ENCODE measurements at places on chromosomes 2 and 18.
A peak's percentile ranks its signal among the peaks of the same experiment; 100 is the strongest.

DNA sequence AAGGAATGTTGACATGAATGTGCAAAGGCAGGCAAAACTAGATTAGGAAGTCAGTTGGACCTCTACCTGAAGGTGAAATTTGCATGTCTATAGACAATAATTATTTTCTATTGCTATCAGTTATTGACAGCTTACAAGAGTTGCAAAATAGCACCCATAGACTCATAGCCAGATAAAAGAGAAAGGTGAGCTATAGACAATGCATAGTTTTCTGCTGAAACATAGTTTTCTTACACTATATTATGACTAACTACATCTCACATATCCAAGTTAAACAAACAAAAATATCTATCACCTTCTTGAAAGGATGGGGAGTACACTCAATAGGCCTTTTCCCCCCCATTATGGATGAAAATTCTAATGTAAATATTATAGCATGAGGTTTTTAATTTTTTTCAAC, 305.0 kb downstream of the PTH2R start:
- no peak for DNase-seq

DNA sequence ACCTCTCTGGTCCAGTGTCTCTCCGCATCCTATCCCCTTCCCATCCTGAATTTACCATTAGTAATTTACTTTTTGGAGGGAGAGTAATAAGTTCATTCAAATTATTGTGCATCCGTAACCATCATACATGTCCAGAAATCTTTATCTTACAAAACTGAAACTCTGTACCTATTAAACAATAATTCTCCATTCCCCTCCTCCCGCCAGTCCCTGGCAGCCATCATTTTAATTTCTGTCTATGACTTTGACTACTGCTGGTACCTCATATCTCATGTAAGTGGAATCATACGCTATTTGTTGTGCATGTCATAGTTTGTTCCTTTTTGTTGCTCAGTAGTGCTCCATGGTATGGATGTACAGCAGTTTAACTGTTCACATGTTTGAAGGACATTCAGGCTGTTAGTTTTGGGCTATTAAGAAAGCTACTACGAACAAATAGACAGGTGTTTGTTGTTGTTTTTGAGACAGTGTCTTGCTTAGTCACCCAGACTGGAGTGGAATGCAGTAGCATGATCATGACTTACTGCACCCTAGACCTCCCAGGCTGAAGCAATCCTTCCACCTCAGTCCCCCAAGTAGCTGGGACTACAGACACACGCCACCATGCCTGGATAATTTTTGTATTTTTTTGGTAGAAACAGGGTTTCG, 2.0 kb downstream of the LIMS1 start:
- DNase-seq = no peak

- no peak for DNase-seq
Observed at GRCh38 chr18:11663439-11664029, 25.5 kb upstream of the GNAL start.

DNA sequence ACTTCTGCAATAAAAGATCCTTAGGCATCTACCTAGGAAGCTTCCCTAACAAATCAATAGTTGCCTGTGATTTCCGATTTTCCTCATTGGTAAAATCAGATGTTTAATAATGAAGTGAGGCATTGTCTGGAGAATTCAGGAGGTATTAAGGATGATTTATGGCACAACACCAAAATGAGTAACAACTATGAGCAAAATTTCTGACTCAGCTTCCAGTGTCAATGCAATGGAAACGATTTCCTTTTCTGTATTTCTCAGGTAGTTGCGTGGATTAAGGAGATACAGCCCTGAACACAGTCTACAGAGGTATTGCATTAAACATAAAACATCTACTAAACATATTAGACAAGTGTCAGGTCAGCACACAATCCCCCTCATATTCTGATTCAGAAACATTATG, 99.5 kb downstream of the EPB41L3 start:
- DNase-seq = no peak

DNA sequence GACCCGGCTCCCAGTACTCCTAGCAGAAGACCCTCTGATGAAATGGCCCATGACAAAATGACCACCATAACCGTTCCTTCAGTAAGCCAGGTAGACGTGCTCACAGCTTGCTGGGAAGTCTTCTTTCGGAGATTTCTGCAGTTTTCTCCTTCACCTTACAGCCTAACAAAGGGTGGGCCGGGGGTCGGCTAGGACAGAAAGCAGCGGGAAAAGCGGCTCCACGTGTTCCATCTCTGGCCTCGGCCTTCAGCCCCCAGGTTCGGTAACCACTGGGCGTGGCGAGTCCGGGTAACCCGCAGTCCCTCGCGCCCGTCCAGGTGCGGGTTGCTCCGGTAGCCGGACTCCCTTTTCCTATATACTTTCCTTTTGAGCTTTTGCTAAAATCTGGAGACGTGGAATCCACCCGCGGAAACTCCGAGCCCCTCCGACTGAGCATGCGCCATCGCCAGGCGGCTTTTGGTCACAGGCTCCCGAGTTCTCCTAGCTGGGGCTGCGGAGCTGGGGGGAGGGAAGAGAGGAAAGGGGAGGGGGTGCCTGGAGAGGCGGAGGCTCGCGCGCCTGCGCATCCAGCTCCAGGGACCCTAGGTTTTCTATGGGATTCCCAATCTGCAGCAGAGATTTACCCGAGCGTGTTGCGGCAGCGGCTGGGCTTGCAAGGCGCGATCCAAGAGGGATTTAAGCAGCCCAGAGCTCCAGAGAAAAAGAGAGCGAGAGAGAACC, at the start of gene VSNL1:
Gene VSNL1 (plus strand): TSS at position 604 of the 720 bp plus-strand sequence. CDS start 51,379 bp downstream, outside the sequence.
- peak; percentile 99 for DNase-seq

GRCh38 chr18:36672437-36673344, 156.1 kb downstream of the TPGS2 start:
- DNase-seq = peak; percentile 16

GRCh38 chr2:197994751-197995150, 190.4 kb downstream of the PLCL1 start:
- DNase-seq = no peak

- DNase-seq = no peak
Observed at GRCh38 chr2:113979191-113980128, 89.6 kb downstream of the ACTR3 start.

DNA sequence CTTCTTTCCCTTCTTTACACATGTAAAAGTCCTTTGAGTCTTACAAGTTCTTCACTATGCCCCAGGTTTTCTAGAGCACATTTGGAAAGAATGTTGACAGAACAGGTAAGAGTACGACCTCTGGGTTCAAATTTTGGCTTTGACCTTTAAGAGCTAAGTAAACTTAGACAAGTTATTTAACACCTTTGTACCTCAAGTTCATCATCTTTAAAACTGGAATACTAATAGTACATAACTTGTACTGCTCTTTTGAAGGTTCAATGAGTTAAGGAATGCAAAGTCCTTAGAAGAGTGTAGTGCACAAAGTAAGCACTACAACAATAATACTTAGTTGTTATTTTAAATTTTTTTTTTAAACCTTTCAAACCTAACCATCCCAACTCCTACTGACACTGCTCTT, 156.6 kb downstream of the TMEFF2 start:
- no peak for DNase-seq

- no peak for DNase-seq
Observed at GRCh38 chr2:232779465-232779864, 3.1 kb upstream of the KCNJ13 start.

- no peak for DNase-seq
Observed at GRCh38 chr2:168530982-168531622, 75.0 kb downstream of the CERS6 start.

DNA sequence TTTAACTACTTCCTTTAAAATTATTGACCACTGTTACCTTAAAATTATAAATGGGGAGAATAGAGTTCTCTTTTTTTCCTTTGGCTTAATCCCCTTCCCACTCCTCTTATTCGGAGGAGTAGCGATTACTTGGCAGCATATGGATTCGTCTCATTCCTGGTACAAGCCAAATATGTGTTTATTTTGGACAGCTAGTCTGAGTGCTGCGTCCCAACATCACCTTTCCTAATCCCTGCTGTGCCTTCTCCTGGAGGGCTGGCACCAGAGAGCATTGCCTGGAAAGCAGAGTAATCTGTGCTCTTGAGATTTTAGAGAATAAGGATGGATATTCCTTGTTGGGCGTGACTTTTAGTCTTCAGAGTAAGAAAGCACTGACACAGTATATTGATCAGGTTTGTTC, 185.6 kb downstream of the AGAP1 start:
- DNase-seq = peak; percentile 68

DNA sequence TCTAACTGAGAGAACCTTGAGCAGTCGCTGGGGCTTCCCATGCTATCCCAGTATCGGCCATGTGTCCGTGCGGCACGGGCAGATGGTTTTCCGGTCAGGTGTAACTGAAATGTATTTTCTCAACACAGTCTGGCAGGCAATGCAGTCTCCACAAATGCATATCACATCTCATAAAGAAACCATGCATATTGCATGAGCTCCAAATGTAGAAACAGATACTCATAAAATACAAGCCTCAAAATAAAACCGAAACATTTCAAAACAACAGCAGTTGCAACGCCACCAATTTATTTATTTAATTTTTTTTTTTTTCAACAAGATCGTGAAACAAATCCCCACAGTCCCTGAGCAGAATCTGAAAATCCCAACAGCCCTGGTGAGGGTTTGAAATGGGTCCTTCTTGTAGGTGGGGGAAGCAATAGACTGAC, 299.4 kb downstream of the LPIN1 start:
- peak; percentile 57 for DNase-seq

DNA sequence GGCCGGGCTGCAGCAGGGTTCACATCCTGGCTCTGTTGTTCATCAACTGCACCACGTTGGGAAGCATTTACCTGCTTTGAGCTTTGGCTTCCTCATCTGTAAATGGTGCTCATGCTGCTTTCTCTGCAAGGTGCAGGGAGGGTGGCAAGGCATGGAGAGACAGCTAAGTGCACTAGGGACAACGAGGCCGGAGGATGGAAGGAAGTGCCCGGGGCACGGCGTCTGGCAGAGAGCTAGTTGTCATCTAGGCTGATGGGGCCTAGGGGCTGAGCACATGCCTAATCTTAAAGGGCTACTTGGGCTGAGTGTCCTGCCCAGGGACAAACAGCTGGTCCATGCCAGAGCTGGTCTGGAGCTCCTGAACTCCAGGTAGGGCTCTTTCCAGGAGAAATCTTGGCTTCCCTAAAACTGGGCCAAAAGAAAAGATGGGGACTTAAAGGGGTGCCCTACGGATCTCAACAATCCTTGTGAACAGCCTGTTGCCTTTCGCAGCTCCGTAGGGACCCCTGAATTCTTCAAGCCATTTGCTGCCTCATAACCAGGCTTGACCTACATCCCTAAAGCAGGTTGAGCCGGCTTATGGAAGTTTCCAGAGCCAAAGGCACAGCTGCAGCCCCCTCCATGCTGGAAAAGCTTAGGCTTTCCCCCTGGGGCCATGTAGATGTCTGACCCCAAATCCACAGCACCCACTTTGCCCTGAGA, 130.8 kb downstream of the SMAD7 start:
- DNase-seq = no peak

- no peak for DNase-seq
Observed at GRCh38 chr18:9969247-9969646, 55.4 kb downstream of the VAPA start.

DNA sequence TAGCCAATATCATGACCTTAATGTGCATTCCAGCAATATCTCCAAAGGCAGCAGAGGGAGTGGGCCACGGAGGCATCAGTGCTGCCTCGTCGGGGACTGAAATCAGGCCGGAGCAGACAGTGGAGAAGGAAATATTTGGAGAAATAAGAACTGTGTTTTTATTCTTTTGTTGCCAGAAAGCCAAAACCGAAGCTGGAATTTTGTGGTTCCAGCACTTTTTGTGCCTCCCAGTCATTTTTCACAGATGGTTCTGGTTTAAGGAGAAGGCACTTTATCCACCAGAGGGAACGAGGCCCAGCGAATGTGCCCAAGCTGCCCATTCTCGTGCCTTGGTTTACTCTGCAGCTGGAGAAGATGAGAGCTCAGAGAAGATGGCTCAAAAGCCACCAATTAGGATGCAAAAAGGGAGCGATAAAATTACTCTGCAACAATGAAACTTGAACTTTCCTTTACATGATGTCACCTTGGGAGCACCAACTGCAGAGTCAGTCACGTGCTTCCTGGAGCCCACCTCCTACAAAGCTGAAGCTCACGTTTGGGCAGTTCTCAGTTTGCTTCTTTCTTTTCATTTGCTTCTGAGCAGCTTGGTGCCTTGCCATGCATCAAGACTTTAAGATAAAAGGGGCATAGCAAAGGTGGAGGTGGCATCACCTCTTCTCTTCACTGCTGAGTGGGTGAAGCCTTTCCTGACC, 288.7 kb downstream of the LPIN1 start:
- DNase-seq = no peak

DNA sequence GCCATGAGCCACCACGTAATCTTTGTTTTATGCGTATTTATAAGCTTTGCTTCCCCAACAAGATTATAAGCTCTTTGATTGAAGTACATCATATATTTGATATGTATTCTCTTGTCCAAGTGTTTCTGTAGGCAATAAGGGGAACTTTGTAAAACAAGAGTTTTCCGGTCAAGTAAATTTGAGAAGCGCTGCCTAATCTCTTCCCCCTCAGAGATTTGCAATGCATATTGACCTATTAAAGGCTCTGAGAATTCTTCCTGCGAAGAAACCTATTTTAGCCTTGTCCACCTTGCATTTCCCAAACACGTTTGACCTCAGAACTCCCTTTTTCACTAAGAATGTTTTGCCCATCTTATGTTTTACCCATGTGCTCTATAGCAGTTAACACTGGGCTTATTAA, 26.9 kb upstream of the CASP10 start:
- no peak for DNase-seq

DNA sequence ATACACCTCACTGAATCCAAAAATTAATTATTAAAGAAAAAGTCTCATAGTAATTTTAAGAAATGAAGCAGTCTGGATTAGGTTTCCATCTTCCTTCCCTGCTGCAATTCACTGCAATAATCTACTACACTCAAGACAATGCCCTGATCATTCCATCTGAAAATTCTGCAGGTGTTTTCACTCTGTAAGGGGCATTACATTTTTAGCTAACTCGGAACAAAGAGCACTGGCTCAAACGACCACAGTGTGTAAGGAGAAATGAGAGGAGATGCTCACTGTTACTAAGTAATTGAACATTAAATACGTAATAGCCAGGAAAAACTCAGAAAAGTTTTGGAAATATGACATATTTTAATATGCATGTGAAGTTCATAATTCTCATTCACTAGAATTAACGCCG, 1.3 kb downstream of the B4GALT6 start:
- DNase-seq = no peak

DNA sequence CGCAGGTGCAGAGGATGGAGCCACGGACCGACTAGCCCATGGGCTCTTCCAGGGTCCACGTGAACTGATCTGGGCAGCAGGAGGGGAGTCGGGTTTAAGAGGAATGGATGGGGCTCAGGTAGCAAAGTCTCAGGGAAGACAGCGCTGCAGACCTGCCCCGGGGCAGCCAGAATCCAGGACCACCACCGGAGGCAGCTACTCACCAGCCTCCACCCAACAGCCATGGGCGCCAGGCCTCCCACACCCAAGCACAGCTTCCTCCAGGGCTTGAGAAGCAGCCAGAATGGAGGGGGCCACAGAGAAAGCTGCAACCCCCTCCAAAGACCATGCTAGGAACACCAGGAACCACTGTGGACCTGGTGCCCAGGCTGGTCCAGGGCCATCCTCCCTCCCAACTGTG, 164.3 kb downstream of the TWIST2 start:
- no peak for DNase-seq

GRCh38 chr2:20611077-20611843, 39.6 kb downstream of the HS1BP3 start:
- no peak for DNase-seq

GRCh38 chr18:55967019-55967418, 379.0 kb upstream of the TCF4 start:
- DNase-seq = no peak

All from NCI-H524 (cell line).